ENCODE measurements at places on chromosomes 4 and X. TPM values are rescaled to one million over a fixed set of nuclear protein-coding genes. Genes with fewer than 3 reads are reported as not detected.

Gene DDX60
- total RNA-seq = 18.6 TPM

Gene CT47B1
- not detected for total RNA-seq

Gene MAP3K15
- 1.8 TPM for total RNA-seq

DNA sequence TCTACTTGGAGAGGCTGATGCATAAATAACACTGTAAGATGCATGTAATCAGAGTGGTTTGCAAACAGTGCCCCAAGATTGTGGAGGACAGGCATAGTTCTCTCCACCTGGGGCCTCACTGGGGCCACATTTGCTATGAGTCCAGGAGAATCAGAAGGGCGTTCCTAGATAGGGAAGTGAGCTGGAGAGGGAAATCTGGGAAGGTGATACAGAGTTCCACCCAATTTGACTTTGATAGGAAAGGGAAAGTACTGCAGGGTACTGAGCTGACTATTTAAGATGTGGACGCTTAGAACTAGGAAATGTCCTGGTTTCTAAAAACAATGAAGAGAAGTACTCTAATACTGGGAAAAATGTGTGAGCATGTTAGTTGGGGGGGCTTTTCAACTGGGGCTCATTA, 33.9 kb downstream of the FAM9C start:
- DNase-seq = no peak
- H3K27me3 ChIP-seq = no peaks in the 10 kb centered on the region
- no peak overlapping the region for H3K4me3 ChIP-seq
- H3K4me1 ChIP-seq = peaks cover 72% of the 10 kb centered on the region

Gene RBM47
- 0.13 TPM for total RNA-seq

DNA sequence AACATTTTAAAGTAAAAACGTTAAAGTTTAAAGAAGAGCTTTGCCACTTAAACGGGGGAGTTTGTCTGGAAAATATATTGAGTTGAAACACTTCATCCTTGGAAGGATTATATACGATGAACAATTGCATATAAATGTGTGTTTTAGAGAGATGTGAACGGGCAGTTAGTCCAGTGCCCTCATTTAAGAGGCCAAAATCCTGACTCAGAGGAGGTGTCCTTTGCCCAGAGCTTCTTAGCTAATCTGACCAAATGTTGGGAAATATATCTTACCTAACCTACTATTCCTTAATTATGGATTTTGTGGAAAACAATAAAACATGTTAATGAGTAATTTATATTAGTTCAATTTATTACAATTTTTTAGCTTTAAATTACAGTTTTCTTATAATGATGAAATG, 327.2 kb upstream of the DIPK2B start:
- H3K4me3 ChIP-seq = no peak overlapping the region
- no peaks in the 10 kb centered on the region for H3K4me1 ChIP-seq
- DNase-seq = no peak
- no peaks in the 10 kb centered on the region for H3K27me3 ChIP-seq

DNA sequence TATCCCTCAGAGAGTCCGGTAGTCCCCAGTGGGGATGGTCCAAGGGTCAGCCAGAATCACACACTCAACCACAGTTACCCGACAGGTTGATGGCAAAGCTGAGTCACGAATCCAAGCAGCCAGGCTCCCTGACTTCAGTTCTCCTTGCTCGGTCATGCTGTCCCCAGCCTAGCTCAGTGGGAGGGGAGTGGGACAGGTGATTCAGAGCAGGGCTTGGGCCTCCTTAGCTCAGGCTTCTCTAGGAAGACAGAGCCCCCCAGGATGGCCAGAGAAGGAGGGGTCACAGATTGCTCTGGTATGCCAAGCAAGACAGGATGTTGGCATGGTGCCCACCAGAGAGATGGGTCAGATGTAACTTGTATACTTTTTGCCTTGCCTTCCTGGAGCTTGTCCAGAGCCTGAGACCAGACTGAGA, 66.5 kb downstream of the EFNB1 start:
- no peaks in the 10 kb centered on the region for H3K36me3 ChIP-seq
- no peaks in the 10 kb centered on the region for H3K4me1 ChIP-seq
- H3K27ac ChIP-seq = no peak overlapping the region
- H3K27me3 ChIP-seq = no peaks in the 10 kb centered on the region

GRCh38 chr4:118991686-118992085, 103.0 kb downstream of the SYNPO2 start:
- H3K27me3 ChIP-seq = peaks cover 3% of the 10 kb centered on the region
- no peaks in the 10 kb centered on the region for H3K36me3 ChIP-seq
- no peaks in the 10 kb centered on the region for H3K4me1 ChIP-seq
- no peak overlapping the region for H3K27ac ChIP-seq
- DNase-seq = no peak

DNA sequence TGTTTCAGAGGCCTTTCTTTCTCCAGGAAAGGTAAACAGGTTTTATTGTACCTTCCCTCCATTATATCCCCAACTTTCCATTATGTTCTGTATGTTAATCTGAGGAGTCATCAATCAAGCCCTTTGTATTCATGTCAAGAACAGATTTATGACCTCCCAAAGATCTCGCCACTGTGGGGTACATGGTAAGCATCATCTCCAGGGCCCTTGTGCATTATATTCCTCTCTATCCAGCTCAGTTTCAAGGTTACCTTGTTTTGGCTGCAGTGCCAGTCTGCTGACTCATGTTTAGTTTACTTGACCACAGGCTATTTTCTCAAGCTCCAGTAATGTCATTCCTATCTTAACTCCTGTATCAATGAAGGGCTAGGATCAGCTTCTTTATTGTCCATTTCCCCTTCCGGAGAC, 125.1 kb upstream of the FRMPD4 start:
- H3K36me3 ChIP-seq = no peaks in the 10 kb centered on the region
- no peak overlapping the region for H3K4me3 ChIP-seq
- H3K27ac ChIP-seq = no peak overlapping the region
- H3K4me1 ChIP-seq = no peaks in the 10 kb centered on the region
- peaks cover 4% of the 10 kb centered on the region for H3K27me3 ChIP-seq
- no peak for DNase-seq

GRCh38 chr4:56959100-56959499, 18.3 kb downstream of the NOA1 start:
- peaks cover 16% of the 10 kb centered on the region for H3K36me3 ChIP-seq
- H3K27me3 ChIP-seq = no peaks in the 10 kb centered on the region
- no peak for DNase-seq
- no peaks in the 10 kb centered on the region for H3K4me1 ChIP-seq
- no peak overlapping the region for H3K27ac ChIP-seq

Gene CCDC158
- total RNA-seq = not detected

GRCh38 chr4:57691370-57691769, 581.2 kb upstream of the IGFBP7 start:
- DNase-seq = no peak
- no peaks in the 10 kb centered on the region for H3K36me3 ChIP-seq
- H3K4me3 ChIP-seq = no peak overlapping the region
- no peaks in the 10 kb centered on the region for H3K4me1 ChIP-seq
- no peaks in the 10 kb centered on the region for H3K27me3 ChIP-seq

Gene TRIM75
- total RNA-seq = not detected

Gene MAGEA2B
- total RNA-seq = not detected

- H3K4me3 ChIP-seq = no peak overlapping the region
- peaks cover 10% of the 10 kb centered on the region for H3K4me1 ChIP-seq
- no peaks in the 10 kb centered on the region for H3K27me3 ChIP-seq
- peaks cover 22% of the 10 kb centered on the region for H3K36me3 ChIP-seq
- no peak overlapping the region for H3K27ac ChIP-seq
These were observed 59.4 kb downstream of the LCORL start for GRCh38 chr4:17962171-17962570.

Gene POU3F4
- not detected for total RNA-seq

Gene H2BW2
- total RNA-seq = not detected

DNA sequence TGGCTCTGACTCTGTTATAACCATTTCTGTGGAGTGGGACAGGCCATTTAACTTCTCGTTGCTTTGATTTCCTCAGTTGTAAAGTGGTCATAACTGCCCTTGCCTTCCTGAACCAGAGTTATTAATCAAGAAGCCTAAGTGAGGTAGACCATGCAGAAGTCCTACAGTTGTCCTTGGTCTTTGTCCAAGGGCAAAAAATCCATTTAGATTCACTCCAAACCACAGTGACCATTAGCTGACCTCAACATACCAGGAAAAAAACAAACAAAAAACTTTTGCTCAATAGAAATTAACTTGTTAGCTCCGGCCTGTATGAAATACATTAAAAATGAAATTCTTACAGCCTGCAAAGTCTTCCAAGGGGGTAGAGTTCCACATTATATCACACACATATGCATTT, 52.7 kb downstream of the TBC1D9 start:
- H3K27me3 ChIP-seq = no peaks in the 10 kb centered on the region
- DNase-seq = no peak
- no peaks in the 10 kb centered on the region for H3K36me3 ChIP-seq
- H3K4me1 ChIP-seq = no peaks in the 10 kb centered on the region

Gene EFHC2
- 0.31 TPM for total RNA-seq

Gene PGAM4
- 0.56 TPM for total RNA-seq

GRCh38 chrX:71170660-71171059, 26.0 kb downstream of the NLGN3 start:
- no peak overlapping the region for H3K27ac ChIP-seq
- no peak overlapping the region for H3K4me3 ChIP-seq
- no peak for DNase-seq
- H3K4me1 ChIP-seq = peaks cover 2% of the 10 kb centered on the region
- no peaks in the 10 kb centered on the region for H3K27me3 ChIP-seq

GRCh38 chrX:18422325-18422724, 3.1 kb upstream of the CDKL5 start:
- no peaks in the 10 kb centered on the region for H3K36me3 ChIP-seq
- peaks cover 6% of the 10 kb centered on the region for H3K4me1 ChIP-seq

- H3K36me3 ChIP-seq = no peaks in the 10 kb centered on the region
- H3K27ac ChIP-seq = no peak overlapping the region
- H3K27me3 ChIP-seq = no peaks in the 10 kb centered on the region
- H3K4me3 ChIP-seq = no peak overlapping the region
These were observed 929.3 kb downstream of the PCDH19 start for GRCh38 chrX:99480728-99481127.

DNA sequence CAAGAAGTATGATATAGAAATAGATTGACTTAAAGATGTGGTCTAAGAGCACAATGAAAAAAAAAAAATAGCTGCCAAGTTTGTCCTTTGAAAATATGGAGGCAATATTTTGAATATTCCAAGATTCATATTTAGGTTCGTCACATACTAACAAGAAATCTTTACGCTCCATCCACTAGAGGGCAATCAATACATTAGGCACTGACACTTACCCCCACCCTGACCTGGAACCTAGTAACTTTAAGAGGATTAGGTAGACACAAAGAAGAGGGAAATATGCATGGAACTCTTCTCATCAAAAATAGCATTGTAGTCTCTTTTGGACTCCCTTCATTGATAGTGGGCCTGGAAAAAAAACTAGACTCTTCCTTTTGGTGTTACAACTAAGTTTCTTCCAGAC, 1108.1 kb downstream of the PCDH19 start:
- DNase-seq = no peak
- no peak overlapping the region for H3K27ac ChIP-seq
- H3K36me3 ChIP-seq = no peaks in the 10 kb centered on the region

DNA sequence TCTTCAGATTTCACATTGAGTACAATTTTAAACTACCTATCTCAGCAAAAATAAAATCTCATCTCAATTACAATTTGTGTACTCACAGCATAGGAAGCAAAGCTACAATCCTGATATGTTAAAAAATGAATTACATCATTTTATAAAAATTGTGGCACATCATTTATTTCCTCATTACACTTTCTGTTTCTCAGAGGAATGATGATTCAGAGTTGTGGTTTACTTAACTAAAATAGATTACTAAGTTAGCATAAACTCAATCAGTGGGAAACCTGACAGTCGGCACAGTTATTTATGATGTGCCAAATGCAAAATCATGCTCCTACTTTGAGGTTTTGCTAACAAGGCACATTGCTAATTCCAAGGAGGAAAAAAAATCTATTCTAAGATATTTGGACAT, 325.0 kb downstream of the FBXO8 start:
- no peak overlapping the region for H3K27ac ChIP-seq
- DNase-seq = no peak
- no peaks in the 10 kb centered on the region for H3K27me3 ChIP-seq
- no peaks in the 10 kb centered on the region for H3K36me3 ChIP-seq

DNA sequence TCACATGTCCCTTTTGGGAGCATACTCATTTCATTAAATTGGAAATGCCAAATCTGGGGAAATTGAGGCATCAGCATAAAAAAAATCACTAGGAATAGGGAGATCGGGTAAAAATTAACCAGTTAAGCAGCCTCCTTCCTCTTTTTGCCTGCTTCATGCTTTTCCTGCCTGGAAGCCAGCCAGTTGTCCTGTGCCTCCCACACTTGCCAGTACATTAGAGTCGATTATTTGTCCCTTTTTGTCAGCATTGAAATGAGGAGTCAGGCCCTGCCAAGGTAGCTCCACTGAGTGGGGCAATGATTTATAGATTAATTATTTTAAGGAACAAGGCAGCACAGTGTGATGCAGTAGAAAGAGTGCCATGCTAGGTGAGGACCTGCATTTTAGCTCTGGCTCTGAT, 55.3 kb downstream of the SH2D1A start:
- no peaks in the 10 kb centered on the region for H3K27me3 ChIP-seq
- H3K4me3 ChIP-seq = no peak overlapping the region
- DNase-seq = no peak
- no peaks in the 10 kb centered on the region for H3K36me3 ChIP-seq

GRCh38 chr4:137823007-137823406, 290.7 kb upstream of the PCDH18 start:
- no peak overlapping the region for H3K27ac ChIP-seq
- no peaks in the 10 kb centered on the region for H3K27me3 ChIP-seq
- DNase-seq = no peak
- no peaks in the 10 kb centered on the region for H3K36me3 ChIP-seq
- no peaks in the 10 kb centered on the region for H3K4me1 ChIP-seq
- no peak overlapping the region for H3K4me3 ChIP-seq

DNA sequence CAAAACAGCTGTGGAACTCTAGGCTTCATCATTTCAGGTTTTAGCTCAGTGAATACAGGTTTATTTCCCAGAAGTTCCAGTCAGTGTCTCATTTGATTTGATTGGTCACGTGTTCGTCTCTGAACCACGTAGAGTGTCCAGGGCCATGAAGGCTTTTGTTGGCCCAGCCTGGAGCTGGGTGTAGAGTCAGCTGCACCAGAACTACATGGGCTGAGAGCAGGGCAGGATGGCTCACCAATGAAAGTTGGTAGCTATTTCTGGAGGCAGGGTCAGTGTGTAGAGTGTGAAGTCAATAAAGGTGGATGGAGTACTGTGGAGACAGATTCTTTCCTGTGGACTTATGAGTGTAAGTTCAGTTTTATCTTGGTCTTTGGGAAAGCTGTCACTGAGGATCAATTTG, 43.0 kb upstream of the IGFBP7 start:
- no peaks in the 10 kb centered on the region for H3K4me1 ChIP-seq
- no peak for DNase-seq
- H3K27ac ChIP-seq = no peak overlapping the region
- no peaks in the 10 kb centered on the region for H3K36me3 ChIP-seq
- peaks cover 16% of the 10 kb centered on the region for H3K27me3 ChIP-seq

- no peak for DNase-seq
- no peaks in the 10 kb centered on the region for H3K36me3 ChIP-seq
- H3K27me3 ChIP-seq = peaks cover 1% of the 10 kb centered on the region
- no peaks in the 10 kb centered on the region for H3K4me1 ChIP-seq
- H3K4me3 ChIP-seq = no peak overlapping the region
These were observed 460.3 kb downstream of the SPRY1 start for GRCh38 chr4:123856689-123857545.

Gene PRIMPOL
- total RNA-seq = 16.9 TPM

Gene CXorf65
- total RNA-seq = 17.3 TPM

Gene POF1B
- not detected for total RNA-seq
